ENCODE measurements at places on chromosomes 5 and 9. TPM values are rescaled to one million over a fixed set of nuclear protein-coding genes. Genes with fewer than 3 reads are reported as not detected.

CSF1R gene
- total RNA-seq, result 7.2 TPM

DNA sequence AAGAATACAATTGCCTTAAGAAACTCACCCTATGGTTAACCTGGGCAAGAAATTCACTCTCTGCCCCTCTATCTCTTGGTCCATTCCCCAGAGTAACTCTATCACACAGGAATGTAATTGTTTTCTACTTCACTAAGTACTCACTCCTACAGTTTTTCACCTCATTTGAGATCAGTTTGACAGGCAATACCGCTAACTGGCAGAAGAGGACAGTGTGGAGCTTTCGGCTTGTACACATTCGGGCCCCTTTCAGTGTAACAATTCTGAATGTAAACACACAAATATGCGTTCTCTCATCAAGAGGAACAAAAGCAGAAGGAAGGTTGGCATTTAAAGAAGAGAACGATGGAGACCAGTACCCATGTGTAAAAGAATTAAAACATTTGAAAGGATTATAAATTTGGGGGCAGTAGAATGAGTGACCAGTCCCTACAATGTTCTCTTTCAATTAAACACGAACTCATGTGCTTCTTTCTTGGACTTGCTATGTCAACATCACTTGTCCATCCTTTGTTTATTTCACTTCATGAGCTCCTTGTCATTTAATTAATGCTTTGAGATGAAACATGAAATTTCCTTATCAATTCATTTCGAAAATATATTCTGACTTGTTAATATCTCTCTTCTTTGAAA is 188.5 kb upstream of the GRAMD2B start:
- no peak for DNase-seq

DNA sequence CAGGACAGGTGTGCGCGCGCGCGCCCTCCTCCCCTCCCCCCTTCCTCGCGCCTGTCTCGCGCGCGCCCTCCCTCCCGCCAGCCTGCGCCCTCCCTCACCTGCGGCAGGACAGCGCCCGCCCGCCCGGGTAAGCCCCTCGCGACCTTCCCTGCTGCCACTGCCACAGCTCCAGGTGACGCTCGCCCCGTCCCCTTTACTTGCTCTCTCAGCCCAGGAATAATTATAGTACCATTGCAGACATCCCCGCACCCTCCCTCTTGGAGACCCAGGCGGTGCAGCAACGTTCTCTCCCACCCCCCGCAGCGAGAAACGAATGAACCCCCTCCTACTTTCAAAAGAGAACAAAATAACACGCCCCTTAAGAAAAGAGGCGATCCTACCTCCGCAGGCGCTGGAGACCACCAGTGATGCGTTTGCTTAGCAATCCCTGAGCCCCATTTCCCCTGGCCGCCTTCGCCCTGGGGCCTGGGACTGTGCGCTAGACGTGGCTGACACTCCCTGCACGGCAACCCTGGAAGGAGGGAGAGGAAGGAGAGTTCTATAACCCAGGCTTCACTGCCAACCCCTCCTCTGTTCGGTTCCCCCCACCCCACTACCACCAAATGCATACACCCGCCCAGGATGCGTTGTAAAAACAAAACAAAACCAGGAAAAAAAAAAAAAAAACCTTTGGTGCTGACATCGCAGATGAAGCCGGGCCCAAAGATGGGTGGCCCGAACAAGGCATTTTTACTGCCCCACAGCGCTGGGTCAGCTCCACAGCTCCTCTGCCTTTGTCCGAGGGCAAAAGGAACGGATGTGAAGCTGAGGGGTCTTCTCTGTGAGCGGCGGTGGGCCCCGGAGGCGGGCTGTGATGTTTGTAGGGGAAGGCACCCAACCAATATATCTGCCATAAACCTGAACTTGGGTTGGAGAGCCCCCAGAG is 5.6 kb upstream of the PURA start:
- DNase-seq, result peak; percentile 56

STING1 gene
- 49.0 TPM for total RNA-seq

Data from colonic mucosa (tissue), 4 donors.